ENCODE measurements at places on chromosomes 2 and 18.

- no peak for DNase-seq
These were observed 3.4 kb downstream of the B4GALT6 start for GRCh38 chr18:31680831-31681568.

- DNase-seq, result peak; percentile 37
These were observed 22.2 kb upstream of the ITSN2 start for GRCh38 chr2:24382363-24383073.

- no peak for DNase-seq
These were observed at the start of gene TBR1 for GRCh38 chr2:161415987-161416707. TBR1 (plus strand) TSS chr2:161416297; CDS start chr2:161416411, 114 bp downstream.

DNA sequence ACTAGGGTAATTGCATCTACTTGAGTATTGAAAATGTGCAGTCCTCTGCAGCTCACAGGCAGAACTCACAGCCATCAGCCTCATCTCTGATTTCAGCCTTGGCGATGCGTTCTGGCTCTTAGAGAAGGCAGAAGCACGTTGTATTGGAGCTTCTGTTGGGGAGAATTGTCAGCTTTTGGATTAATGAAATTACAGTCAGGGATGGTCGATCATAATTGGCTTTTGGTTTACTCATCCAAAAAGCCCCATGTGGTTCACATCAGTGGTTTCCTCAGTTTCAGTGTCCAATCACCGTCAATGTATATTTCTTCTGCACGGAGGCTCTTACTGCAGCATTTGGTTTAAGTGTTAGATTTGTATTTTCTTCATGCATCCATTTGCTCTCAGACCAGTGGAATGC is 218.5 kb upstream of the SOX11 start:
- DNase-seq, result no peak

- no peak for DNase-seq
These were observed 7.0 kb upstream of the LYPD1 start for GRCh38 chr2:132676999-132677398.

- no peak for DNase-seq
These were observed 33.8 kb upstream of the TEX51 start for GRCh38 chr2:126864861-126865260.

GRCh38 chr2:175575346-175576258 is 394.1 kb upstream of the ATP5MC3 start:
- DNase-seq, result no peak

GRCh38 chr18:65822826-65823225 is 72.0 kb downstream of the CDH7 start:
- DNase-seq, result no peak

DNA sequence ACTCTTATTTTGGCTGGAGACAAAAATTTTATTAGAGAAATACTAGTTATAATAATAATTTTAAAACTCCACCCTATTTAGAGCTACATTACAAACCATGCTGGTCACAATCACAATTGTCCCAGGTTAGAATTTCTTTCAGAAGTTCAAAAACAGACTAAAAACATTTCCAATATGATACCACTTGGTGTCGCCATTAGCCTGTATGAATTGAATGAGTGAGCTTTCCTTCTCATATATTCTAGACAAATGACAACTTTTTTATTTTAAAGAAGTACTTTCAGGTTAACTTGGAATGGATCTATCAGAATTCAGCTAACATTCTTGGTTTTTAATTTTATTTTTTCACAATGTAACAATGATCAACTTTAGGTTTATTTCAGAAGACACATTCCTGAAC is 48.0 kb downstream of the SERPINB8 start:
- peak; percentile 32 for DNase-seq
